AG09309 (cell line): ENCODE measurements at places on chromosomes 1 and 21.

DNA sequence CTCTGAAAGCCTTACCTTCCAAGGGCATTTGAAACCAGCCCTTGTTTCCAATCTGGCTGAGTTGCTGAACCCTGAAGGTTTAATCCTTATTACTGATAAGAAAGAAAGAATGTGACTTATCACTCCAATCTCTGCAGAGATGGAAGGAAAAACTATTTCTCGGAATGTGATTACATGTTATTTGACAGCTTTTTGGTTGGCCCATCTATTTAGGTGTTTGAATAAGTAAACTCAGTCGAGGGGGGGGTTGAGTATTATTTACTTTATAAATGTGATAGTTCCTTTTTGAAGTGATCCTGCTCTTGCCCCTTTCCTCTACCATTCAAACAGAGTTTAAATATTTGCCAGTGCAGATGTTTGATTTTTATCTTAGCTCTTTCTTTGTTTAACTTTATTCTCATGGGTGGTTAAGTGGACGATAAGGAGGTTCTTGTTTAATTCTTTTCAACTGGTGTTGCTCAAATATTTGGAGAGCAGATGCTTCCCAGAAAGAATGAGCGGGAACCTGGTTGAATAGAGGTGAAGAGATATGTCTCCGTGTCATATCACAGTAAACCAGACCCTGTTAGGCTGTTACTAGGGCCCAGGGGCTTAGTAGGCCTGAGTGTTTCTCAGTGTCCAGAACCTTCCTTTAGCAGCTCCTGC lies 126.1 kb downstream of the CACHD1 start:
- DNase-seq, result no peak

DNA sequence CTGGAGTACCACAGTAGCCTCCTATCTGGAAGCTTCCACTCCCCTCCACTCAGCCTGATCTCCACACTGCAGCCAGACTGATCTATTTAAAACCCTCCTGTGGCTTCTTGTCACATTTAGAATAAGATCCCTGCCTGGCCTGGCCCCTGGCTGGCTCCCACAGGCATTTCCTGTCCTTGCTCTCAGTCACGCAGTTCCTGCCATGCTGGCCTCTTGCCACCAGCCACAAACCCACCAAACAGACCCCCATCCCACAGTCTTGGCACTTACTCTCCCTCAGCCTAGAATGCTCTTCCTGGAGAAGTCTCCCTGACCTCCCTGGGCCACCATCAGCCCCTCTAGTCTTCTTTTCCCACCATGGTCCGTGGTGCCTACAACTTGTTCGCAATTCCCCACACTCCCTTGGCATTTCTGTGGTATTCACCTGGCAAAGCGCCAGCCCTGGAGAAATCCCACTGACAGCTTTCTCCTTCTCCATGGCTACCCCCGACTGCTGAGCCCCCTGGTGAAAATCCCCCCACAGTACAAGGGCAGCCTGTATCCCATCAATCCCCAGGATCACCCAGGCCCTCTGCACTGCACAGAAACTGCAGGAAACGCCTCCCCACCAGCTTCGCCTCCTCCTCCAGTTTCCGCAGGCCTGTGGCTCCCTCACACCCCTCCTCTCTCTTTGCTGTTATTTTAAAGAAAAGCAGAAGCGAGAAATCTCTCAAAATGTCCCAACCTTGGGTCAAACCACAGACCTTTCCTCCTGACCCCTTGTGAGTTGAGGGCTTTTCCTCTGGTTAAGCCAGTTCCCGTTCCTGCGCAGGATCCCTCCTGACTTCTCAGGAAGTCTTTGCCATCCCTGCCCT lies 94.5 kb downstream of the SYT2 start:
- DNase-seq, result no peak

DNA sequence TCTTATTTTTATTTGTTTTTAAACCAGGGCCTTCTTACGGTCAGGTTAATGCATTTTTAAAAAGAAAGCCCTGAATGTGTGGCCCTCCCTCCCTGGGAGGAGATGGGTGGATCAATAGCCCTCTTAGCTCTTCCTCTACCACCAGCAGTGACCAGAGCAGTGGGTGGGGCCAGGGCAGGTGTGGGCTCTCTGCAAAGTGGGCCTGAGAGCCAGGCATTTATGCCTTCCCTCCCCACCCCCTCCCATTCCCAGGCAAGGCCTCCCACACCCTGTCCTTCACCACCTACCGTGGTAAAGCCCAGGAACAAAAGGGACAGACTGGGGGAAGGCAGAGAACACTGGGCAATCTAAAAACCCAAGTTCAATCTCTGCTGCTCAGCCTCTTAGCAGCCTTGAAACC lies 63.9 kb downstream of the SSBP3 start:
- DNase-seq, result no peak

GRCh38 chr1:27931759-27932158 lies 3.0 kb upstream of the SMPDL3B start:
- no peak for DNase-seq

DNA sequence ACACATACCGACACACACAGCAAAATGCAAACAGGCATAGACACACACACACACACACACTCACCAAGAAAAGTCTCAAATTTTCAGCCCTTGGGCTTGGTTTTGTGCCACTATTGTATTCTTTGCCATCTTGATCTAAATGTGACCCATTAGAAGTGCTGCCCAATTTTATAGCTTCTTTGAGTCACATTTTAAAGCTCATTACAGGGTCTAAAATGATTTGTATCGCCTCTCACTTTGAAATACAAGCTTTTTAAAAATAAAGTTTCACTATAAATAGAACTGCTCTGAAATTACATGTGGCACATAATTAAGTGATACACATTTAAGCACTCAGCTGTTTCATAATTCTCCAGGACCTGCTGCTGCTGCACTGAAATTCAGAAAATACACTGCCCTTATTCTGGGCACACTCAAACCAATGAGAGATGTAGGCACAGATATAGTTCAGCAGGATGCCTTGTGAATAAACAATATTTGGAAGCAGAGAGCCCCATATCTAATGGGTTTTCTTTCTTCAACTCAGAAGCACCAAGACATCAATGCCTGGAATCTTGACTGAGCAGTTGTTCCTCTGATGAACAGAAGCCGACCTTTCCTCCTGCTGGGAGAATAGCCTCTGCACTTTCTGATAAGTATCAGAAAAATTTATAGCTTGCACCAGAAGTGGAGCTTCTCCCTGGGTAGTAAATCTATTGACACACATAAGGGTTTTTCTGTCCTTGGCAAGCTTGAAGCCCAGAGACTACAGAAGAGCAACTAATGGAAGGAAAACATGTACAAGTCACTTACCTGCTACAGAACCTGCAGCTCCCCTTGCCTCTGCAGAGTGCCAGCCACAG lies 37.0 kb upstream of the PLPPR4 start:
- DNase-seq, result no peak

GRCh38 chr1:55352080-55352810 lies 137.1 kb upstream of the USP24 start:
- no peak for DNase-seq

DNA sequence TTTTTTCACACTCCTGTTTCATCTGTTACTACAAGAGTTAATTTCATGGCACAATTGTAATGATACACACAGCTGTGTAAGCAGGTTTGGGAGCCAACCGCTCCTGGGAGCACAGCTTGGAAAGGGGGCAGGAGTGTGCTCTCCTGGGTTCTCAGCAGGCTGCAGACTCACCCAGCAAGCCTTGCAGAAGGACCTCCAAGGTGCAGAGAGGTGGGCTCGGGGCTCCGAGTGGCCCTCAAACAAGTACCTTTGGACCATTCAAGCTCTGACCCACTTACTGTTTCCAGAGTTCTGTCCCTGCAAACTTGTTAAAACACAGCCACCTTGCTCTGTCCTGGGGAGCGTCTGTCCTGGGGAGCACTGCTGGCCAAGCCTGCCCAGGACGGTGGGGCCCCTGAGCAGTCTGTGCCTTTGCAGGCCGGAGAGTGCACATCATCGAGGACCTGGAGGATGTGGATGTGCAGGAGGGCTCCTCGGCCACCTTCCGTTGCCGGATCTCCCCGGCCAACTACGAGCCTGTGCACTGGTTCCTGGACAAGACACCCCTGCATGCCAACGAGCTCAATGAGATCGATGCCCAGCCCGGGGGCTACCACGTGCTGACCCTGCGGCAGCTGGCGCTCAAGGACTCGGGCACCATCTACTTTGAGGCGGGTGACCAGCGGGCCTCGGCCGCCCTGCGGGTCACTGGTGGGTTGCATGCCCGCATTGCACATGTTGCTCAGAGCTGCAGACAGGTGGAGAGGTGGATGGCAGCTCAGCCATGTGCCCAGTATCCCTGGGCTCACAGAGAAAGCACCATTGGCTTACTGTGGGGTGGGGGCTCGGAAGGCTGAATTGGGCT lies 78.0 kb downstream of the OBSCN start:
- DNase-seq, result no peak
